ENCODE measurements at places on chromosomes 11 and 22. TPM values are rescaled to one million over a fixed set of nuclear protein-coding genes. Genes with fewer than 3 reads are reported as not detected.

Gene RTN4R
- total RNA-seq, result 13.5 TPM

Gene KRTAP5-9
- total RNA-seq, result 0.09 TPM

Gene ANO1
- total RNA-seq, result 3.6 TPM

Gene SLCO2B1
- total RNA-seq, result 3.6 TPM

Gene BTG4
- total RNA-seq, result 0.10 TPM

Gene CDC42EP2
- total RNA-seq, result 16.3 TPM

Gene C11orf42
- total RNA-seq, result not detected

Gene CCDC188
- total RNA-seq, result not detected

All from A549 treated with Hydrocortisone at 1 μM for 4 hours (cell line).